ENCODE measurements at places on chromosomes 13 and 19. TPM values are rescaled to one million over a fixed set of nuclear protein-coding genes. Genes with fewer than 3 reads are reported as not detected.

Gene GAPDHS
- total RNA-seq, result not detected

DNA sequence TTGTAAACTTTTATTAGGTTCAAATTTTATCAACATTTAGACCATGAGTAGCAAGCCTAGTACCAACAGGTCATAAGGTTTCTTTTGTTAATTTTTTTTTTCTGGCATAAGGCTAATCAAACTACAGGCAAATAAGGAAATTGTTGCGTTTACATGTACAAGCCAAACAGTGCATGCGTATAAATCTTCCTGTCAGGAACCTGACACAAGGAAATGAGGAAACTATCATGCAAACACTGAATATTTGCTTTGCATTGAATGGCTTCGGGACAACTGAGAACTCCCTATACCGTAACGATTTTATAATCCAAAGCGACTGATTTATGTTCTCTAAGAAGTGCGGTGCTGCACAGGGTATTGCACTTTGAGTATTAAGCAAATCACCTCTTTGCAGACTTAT lies 133.0 kb upstream of the TRPC4 start:
- DNase-seq, result no peak

DNA sequence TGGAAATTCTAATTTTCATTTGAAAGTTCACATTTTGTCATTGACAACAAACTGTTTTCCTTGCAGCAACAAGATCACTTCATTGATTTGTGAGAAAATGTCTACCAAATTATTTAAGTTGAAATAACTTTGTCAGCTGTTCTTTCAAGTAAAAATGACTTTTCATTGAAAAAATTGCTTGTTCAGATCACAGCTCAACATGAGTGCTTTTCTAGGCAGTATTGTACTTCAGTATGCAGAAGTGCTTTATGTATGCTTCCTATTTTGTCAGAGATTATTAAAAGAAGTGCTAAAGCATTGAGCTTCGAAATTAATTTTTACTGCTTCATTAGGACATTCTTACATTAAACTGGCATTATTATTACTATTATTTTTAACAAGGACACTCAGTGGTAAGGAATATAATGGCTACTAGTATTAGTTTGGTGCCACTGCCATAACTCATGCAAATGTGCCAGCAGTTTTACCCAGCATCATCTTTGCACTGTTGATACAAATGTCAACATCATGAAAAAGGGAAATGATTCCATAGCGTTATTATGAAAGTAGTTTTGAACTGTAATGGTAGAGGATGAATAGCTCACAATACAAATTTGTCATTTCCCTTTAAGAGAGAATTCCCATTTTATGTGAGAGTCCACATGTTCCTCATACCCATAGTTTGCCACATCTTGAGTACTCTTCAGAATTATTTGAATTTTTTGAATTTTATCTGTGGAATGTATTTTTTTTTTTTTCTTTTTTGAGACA lies 2.6 kb downstream of the BRCA2 start:
- no peak for DNase-seq

DNA sequence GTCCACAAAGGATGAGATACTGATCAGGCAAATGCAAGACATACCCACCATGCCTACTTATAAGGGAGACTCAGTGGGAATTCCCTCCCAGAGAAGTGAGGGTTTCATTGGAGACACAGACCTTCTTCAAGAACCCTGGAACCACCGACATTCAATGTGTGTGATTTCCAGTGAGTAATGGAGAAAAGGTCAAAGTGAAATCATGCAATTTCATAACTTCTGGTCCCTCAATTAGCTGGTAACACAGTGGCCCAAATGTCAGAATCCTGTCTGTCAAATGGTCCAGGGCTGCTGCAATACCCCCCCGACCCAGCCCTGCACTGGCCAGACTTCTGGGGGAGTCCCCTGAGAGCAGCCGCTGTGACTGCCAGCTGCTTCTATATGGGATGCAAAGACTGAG lies 4.7 kb upstream of the METTL21C start:
- DNase-seq, result no peak

DNA sequence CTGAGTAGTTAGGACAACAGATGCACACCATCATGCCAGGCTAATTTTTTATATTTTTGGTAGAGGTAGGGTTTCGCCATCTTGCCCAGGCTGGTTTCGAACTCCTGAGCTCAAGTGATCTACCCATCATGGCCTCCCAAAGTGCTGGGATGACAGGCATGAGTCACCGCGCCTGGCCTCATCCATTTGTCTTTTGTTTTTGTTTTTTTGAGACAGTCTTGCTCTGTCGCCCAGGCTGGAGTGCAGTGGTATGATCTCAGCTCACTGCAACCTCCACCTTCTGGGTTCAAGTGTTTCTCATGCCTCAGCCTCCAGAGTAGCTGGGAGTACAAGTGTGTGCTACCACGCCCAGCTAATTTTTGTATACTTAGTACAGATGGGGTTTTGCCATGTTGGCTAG lies 57.0 kb downstream of the DNM2 start:
- DNase-seq, result no peak

GRCh38 chr13:36553491-36553890 lies 120.3 kb upstream of the SERTM1 start:
- no peak for DNase-seq

DNA sequence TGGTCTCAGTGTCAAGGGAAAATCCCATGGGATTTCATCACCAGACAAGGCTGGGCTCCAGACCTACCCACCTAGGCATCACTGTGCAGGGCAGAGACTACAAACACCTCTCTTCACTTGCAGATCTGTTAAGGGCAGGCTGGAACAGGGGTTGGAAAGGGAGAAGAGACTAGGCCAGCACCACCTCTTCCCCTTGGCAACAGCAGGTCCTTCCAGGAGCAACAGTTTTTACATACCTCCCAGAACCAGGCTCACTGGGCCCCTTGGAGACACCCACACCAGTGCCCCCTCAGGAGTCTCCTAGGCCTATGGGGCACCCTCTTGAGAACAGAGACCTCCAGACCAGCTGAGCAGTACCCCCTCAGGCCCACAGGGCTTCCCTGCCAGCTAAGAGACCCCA lies 2.5 kb upstream of the UBE2M start:
- DNase-seq, result no peak

GRCh38 chr13:50873467-50873866 lies 30.0 kb upstream of the DLEU7 start:
- no peak for DNase-seq

DNA sequence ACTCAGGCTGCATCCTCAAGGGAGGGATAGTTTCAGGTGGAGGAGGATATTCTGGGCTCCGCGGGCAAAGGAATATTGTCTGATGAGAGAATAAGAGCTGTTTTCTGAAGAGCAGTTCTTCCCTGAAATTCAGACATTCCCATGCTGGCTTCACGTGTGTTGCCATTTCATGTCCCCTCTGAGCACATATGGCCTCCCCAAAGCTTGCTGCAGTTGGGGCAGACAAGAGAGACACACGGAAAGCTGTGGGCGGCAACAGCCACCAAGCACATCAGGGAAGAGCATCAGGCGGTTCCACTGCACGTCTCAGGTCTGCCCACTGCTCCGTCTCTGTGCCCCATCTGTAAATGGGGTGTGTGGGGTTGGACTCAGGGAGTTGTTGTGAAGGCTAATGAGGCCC lies 247.5 kb upstream of the TSHZ3 start:
- DNase-seq, result no peak
